ENCODE measurements at places on chromosomes 7 and 10. TPM values are rescaled to one million over a fixed set of nuclear protein-coding genes. Genes with fewer than 3 reads are reported as not detected.

GRCh38 chr10:92957223-92958010, 103.2 kb upstream of the CYP26C1 start:
- H3K4me1 ChIP-seq, result peaks cover 4% of the 10 kb centered on the region
- no peak overlapping the region for H3K4me3 ChIP-seq
- H3K27ac ChIP-seq, result peak overlapping the region; percentile 2
- no peaks in the 10 kb centered on the region for H3K27me3 ChIP-seq
- DNase-seq, result no peak

MYOF gene
- total RNA-seq, result 25.5 TPM

DNA sequence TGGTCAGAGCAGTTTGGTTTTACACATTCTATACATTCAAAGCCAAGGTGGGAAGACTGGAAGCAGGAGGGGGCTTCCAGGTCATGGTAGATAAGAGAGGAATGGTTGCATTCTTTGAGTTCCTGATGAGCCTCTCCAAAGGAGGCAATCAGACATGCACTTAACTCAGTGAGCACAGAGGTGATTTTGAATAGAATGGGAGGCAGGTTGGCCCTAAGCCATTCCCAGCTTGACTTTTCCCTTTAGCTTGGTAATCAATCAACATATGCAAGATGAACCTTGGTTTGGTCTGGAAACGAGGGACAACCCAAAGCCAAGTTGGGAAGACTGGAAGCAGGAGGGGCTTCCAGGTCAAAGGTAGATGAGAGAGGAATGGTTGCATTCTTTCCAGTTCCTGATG, 31.4 kb downstream of the TCERG1L start:
- H3K27ac ChIP-seq, result no peak overlapping the region
- no peaks in the 10 kb centered on the region for H3K27me3 ChIP-seq
- H3K4me3 ChIP-seq, result no peak overlapping the region
- H3K36me3 ChIP-seq, result no peaks in the 10 kb centered on the region
- DNase-seq, result no peak
- H3K4me1 ChIP-seq, result no peaks in the 10 kb centered on the region

- H3K27me3 ChIP-seq, result peaks cover 2% of the 10 kb centered on the region
- H3K4me3 ChIP-seq, result no peak overlapping the region
- H3K4me1 ChIP-seq, result peaks cover 57% of the 10 kb centered on the region
- no peak overlapping the region for H3K27ac ChIP-seq
- H3K36me3 ChIP-seq, result no peaks in the 10 kb centered on the region
- DNase-seq, result no peak
These were observed 137.7 kb downstream of the CHN2 start for GRCh38 chr7:29332042-29332811.

FAM25A gene
- not detected for total RNA-seq

GRCh38 chr10:124716369-124716768, 27.8 kb downstream of the FAM53B start:
- no peaks in the 10 kb centered on the region for H3K36me3 ChIP-seq
- DNase-seq, result no peak
- H3K27ac ChIP-seq, result peak overlapping the region; percentile 79
- H3K27me3 ChIP-seq, result no peaks in the 10 kb centered on the region
- no peak overlapping the region for H3K4me3 ChIP-seq
- H3K4me1 ChIP-seq, result peaks cover 22% of the 10 kb centered on the region

- H3K27me3 ChIP-seq, result no peaks in the 10 kb centered on the region
- no peaks in the 10 kb centered on the region for H3K36me3 ChIP-seq
- H3K4me1 ChIP-seq, result peaks cover 2% of the 10 kb centered on the region
- H3K27ac ChIP-seq, result no peak overlapping the region
These were observed 41.4 kb downstream of the CSTF2T start for GRCh38 chr10:51658000-51658399.

DNA sequence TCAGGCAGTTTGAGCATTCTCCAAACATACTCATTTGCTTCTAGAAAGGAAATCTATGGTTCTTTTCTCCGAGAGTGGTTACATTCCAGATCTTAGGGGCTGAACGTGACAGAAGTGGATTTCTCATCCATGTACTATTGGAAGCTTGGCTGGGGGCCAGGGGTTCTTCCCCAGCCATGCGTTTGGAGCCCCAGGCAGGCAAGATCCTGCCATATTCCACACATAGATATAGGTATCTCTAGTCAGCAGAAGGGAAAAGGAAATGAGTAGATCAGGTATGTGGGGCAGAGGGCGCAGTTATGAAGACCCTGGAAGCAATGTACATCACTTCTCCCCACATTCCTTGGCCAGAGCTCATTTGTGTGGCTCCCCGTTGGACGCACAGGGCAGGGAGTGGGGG, 299.8 kb downstream of the CCDC3 start:
- no peak overlapping the region for H3K4me3 ChIP-seq
- no peaks in the 10 kb centered on the region for H3K27me3 ChIP-seq
- no peak overlapping the region for H3K27ac ChIP-seq
- H3K4me1 ChIP-seq, result peaks cover 8% of the 10 kb centered on the region

SPDYE2 gene
- not detected for total RNA-seq
